ENCODE measurements at places on chromosomes 6 and 20.

DNA sequence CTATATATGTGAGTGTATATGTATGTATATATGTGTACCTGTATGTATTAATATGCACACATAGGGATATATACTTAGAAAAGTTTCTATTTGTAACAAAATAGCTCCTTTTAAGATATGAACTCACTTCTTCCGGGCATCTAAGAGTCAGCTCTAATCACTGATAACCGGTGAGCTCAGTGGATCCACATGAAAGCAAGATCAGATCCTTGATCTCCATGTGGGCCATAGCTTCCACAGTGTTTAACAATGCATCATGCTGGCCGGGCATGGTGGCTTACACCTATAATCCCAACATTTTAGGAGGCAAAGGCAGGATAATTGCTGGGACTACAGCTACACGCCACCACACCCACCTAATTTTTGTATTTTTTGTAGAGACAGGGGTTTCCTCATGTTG is 52.6 kb downstream of the ECT2L start:
- no peak for DNase-seq

DNA sequence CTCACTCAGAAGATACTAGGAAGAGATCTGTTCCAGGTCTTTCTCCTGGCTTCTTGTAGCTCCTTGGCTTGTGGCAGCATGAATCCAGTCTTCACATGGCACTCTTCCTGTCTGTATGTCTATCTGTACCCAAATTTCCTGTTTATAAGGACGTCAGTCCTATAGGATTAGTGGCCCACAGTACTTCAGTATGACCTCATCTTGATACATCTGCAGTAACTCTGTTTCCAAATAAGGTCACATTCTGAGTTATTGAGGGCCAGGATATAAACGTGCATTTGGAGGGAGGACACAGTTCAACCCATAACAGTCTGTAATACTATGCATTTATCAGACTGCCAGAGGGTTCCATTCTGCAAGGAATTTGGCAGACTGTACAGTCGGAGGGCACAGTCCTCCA is 57.6 kb upstream of the DYNLRB1 start:
- DNase-seq, result no peak

- no peak for DNase-seq
Observed at GRCh38 chr20:39880890-39881289, 808.1 kb downstream of the MAFB start.

GRCh38 chr6:135932651-135933050 is 81.2 kb downstream of the PDE7B start:
- DNase-seq, result no peak

DNA sequence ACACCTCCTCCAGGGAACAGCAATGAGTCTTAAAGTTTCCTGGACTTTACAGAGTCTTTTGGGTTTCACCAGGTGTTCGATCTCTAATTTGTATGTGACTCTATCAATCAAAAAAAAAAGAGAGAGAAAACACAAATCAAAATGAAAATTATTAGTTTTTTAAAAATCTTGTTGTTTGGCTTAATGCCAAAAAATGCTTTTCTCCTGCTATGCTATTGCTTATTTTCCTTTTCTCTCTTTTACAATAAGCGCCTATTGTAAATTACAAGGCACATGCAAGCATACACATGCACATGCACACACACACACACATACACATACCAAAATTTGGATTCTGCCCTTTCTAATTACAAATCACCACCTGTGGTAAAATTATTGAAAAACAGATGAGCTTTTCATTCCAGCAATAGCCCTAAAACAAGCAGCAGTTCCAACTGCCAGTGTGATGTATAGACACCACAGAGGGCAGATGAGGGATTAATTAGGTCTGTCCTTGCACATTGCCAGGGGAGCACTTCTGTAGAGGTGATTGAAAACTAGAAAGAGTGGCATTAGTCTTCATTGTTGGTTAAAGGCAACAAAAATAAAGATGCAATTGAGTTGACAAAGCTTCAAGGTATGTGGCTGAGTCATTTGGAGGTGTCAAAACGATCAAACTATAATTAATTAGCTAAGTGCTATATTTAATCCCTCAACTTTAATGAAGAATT is 631.7 kb downstream of the TFAP2B start:
- DNase-seq, result no peak

DNA sequence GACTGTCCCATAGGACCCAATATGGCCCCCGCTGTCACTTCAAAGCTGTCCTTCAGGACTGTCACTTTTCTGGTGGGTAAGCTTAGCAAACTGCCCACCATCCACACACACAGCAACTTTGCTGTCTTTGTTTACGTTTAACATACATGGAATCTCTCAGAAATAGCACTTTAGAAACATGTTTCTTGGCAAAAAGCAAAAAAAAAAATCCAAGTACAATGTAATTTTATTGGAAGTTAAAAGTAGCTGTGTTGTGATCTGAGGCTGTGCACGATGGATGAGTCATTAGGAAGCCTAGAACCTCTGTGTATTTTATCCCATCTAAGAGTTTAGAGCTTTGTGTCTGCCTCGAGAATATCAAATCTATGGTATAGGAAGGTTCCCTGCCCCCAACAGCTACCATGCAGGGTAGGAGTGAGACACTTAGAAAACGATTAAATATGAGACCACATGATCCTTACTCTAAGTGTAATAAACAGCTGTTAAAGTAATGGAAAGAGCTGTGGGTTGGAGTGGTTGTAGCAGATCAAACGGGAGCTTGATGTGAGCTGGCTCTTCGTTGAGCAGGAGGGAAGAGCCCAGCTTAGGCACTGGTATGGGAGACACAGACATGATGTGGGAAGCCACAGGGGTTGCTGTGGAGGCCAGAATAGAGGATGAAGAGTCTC is 119.5 kb downstream of the PLEKHG1 start:
- DNase-seq, result no peak

GRCh38 chr6:163165922-163166321 is 248.6 kb upstream of the QKI start:
- no peak for DNase-seq

- DNase-seq, result no peak
Observed at GRCh38 chr6:43891072-43891870, 121.3 kb downstream of the VEGFA start.
